ENCODE measurements at places on chromosomes 12 and 14.

GRCh38 chr14:76916040-76916715, 90.0 kb downstream of the LRRC74A start:
- DNase-seq: no peak

DNA sequence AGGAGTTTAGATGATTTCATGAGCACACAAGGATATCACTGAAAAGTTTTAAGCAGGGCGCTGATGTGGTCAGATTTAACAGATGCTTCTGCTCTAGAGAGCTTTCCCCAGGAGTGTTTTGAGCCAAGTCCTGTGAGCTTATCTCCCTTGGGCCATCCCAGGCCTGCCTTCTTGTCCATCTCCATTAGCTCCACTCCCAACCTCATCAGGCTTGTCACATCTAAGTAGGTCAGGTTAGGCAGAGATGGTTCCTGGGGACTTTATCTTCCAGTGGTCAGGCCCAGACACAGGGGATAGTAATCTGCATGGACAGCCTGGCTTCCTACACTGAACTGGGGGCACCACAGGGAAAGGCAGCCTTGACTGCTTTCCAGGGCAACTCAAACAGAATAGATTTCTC, 145.4 kb upstream of the SRRM4 start:
- DNase-seq: no peak

- DNase-seq: no peak
Observed at GRCh38 chr14:38127784-38128183, 79.9 kb upstream of the SSTR1 start.

- DNase-seq: no peak
Observed at GRCh38 chr12:57758552-57759359, 3.9 kb downstream of the MARCHF9 start.

DNA sequence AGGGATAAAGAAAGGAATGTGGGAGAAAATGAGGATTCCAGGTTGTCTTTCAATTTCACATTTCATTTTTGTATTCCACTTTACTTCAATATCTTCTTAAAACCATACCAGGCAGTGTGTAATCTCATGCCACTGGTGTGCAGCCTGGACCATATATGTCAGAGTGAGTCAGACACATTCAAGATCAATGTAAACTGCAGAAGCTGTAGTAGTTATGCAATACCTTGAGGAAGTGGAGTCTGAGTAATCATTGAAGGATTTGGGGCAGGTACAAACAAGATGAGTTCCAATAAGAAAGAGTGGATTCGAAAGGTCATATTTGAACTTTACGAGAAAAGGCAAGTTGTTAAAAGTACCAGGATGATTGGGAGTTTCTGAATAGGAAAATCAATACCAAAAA, 14.1 kb downstream of the PLCZ1 start:
- DNase-seq: no peak

DNA sequence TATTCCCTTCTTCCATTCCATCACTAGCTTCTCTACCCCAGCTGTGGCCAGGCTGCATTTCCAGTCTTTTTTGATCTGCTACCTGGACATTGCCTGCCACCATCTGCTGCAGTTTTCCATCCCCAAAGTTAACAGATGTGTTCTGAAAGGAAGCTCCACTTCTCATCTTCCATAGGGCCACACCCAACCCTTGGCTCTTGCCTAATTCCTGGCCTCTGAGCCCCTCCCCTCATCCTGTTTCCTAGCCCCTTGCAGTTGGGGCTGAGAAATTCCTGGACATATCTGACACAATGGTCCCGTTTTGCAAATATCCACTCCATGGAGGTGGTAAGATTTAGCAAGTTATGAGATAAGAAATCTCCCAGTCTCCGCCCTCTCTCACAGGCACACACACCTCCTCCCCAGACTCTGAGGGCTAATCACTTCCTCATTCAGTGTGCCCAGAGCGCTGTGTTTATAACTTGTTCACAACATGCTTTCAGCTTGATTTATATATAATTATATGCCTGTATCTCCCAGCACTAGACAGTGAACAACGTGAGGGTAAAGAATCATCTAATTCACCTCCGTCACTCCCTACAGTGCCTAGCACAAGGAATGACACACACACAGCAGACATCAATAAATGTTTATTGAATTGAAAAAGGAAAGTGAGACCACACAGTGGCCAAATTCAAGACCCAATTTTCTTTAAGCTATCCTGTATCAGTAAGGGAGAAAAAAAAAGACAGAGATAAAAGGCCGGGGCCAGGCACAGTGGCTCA, 13.4 kb downstream of the SMUG1 start:
- DNase-seq: no peak

DNA sequence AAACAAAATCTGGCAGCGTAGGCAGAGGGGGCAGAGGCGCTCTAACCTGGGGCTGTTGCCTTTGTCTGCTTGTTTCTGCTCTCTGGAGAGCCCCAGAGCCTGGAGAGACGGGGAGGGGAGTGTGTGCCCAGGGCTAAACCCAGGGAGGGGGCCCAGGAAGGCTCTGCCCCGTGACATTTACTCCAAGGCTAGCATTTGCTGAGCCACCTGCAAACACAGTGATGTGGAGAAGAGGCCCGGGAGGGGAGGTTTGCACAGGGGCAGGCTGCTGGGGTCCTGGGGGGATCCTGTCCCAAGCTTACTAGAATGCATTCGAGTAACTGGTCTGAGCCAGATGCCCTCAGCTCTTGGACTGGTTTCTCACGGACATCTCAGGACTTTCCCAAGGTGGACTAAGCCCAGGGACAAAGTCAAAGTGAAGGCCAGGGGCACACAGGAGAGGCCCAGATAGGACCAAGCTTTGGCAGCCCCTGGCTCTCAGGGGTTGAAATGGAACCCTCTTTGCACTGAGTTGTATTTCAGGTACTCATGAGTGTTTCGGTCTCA, 12.0 kb downstream of the MEG3 start:
- DNase-seq: no peak

GRCh38 chr14:101223127-101223526, 319.6 kb upstream of the RTL1 start:
- no peak for DNase-seq

DNA sequence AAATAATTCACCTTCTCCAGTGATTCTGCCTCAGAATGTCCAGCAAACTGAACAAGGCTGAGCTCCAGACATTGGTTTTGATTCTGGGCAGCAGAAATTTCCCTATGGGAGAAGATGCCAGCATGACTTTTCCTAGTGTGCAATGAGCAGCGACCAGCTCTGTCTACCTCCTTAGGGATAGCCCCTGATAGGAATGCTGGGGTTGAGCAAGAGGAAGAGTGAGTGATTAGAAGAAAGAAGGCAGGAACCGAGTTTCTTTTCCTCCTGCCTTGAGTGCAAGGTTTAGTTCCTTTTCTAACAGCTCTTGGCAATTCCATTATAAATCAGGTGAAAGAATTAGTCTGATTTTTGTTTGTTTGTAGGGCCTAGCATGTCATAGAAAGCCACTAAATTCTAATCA, 379.0 kb downstream of the DAD1 start:
- DNase-seq: no peak

DNA sequence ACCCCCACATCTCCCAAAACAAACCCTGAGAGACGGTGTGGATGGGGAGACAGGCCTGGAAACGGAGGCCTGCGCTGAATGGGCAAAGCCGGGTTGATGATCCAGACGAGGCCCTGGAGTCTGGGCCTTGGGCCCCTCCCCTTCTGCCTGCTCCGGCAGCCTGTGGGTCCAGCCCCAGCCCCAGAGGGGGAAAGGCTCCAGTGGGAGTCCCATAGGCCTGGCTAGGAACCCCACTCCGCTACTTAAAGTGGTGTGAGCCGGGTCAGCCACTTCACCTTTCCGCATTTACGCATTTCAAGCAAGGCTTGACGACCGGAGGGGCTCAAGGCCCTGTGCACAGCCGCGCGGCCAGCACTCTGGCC, 695 bp upstream of the TNFAIP2 start:
- no peak for DNase-seq

DNA sequence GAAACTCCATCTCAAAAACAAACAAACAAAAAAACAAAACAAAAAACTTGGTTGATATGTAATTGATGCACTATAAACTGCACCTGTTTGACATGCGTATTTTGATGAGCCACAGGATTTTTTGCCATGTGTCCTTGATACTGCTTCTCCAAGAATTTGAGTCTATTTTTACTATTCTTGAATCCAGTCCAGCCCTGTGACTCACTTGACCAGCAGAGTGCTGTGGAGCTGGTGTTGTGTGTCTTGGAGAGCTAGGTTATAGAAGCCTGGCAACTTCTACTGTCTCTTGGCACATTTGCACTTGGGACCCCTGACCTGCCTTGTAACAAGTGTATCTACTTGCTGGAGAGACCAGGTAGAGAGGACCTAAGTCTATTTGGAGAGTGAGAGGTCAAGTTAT, 52.0 kb downstream of the KLRG1 start:
- no peak for DNase-seq

DNA sequence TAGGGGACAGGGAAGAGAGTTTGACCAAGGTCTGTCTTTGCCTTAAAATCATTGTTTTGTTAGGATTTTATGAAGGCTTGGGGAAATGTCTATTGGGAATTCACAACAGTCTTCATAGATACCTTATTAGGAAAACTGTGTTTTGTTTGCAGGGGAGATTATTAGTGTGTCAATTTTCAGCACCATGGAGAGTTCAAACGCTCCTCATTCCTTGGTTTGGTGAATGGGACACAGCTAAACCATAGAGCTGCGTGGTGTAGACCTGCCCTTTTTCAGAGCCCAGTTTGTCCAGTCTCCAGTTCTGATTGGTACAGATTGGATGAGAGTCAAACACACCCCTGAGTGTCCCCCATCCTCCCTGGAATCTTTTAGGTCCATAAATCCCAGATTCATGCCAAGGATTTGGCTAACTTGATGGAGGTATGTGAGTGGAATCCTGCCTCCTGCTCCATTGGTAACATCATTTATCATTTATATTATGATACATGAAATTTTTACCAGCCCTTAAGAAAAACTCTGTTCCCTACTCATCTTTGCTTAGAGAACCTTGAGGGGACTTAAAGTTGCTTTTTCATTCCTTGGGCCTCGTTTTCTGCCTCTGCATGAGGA, 12.0 kb downstream of the NGDN start:
- DNase-seq: no peak

GRCh38 chr12:57095440-57095839, 6.5 kb downstream of the NAB2 start:
- no peak for DNase-seq

All from T-helper 2 cell (primary cell).